ENCODE measurements at places on chromosomes 13 and 19. TPM values are rescaled to one million over a fixed set of nuclear protein-coding genes. Genes with fewer than 3 reads are reported as not detected.
A peak's percentile ranks its signal among the peaks of the same experiment; 100 is the strongest.

The ODAD3 gene
- total RNA-seq, result not detected

DNA sequence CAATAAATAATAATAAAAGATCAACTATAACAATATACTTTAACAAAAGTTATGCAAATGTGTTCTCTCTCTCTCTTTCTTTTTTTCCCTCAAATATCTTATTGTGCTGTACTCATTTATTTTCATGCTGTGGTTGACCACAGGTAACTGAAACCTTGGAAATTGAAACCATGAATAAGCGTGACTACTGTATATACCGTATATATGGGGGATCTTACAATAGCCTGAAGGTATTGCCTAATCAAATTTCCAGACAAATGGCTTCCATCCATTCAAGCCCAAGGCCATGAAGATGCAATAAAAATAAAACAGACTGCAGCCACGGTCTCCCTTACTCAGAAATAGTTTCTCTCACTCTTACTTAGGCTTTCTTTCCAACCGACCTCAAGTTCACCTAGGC, 98.3 kb downstream of the SLITRK6 start:
- no peak for DNase-seq

GRCh38 chr13:31627097-31627845, 112.1 kb upstream of the RXFP2 start:
- no peak for DNase-seq

GRCh38 chr13:44128552-44129001, 245.0 kb upstream of the SERP2 start:
- peak; percentile 44 for DNase-seq

The DBP gene
- total RNA-seq, result 8.7 TPM

GRCh38 chr13:64538711-64539110, 2691.4 kb downstream of the PCDH9 start:
- DNase-seq, result no peak

The PLVAP gene
- 39.2 TPM for total RNA-seq

The PROZ gene
- not detected for total RNA-seq

DNA sequence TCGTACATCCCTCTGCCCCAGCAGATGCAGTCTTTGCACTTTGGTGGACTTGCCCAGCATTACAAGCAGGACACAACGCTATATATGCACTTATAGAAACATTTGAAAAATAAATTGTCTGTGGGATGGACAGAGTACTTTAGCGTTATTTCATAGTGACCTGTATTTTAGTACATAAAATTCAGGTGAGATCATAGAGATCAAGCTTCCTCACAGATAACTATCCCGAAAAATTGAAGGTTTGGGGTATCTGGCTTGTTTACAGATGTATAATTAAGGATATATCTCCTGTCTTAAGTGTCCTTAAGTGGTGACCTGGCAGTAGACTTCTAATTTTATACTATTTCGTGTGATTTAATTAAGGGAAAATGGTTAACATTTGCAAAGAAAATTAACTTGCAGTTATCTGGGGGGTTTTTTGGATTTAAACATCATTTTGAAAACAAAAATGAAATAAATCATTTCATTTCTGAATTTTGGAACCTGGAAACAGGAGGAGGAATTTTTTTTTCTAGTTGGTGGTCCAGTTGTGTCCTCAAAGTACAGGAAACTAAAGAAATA, 977 bp upstream of the MAB21L1 start:
- no peak for DNase-seq

- no peak for DNase-seq
These were observed 23.6 kb downstream of the ZNF541 start for GRCh38 chr19:47549261-47549862.

- DNase-seq, result no peak
These were observed 403.6 kb downstream of the SPRY2 start for GRCh38 chr13:79937311-79937710.

The TUBGCP3 gene
- 37.0 TPM for total RNA-seq

GRCh38 chr13:95296326-95296925, 4.8 kb downstream of the ABCC4 start:
- no peak for DNase-seq

DNA sequence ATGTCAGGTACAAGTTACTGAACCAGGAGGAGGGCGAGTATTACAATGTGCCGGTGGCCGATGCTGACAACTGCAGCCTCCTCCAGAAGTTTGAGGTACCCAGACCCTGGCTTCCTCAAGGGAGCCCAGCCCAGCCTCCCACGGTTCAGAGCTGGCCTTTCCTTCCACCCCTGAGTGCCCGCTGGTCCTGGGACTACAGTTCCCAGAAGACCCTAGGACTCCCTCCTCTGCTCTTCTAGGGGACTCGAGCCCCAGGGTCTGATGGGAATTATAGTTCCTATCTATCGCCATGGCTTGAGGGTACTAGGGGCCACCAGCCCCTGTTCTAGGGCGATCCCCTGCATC, 11.0 kb downstream of the PRKCG start:
- DNase-seq, result no peak

The REX1BD gene
- 57.6 TPM for total RNA-seq

- no peak for DNase-seq
These were observed 7.3 kb downstream of the ELOF1 start for GRCh38 chr19:11551603-11552235.

GRCh38 chr13:109665240-109665639, 121.1 kb downstream of the IRS2 start:
- DNase-seq, result no peak

DNA sequence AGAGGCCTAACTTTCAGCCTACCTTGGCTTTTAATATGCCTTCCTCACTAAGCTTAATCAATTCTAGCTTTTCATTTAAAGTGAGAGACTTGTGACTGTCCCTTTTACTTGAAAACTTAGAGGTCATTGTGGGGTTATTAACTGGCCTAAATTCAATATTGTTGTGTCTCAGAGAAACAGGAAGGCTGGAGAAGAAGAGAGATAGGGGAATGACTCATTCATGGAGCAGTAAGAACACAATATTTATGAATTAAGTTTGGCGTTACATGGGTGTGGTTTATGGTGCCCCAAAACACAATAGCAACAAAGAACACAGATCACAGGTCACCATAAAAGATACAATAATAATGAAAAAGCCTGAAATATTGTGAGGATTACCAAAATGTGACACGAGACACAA, 612.1 kb downstream of the TBC1D4 start:
- DNase-seq, result no peak

DNA sequence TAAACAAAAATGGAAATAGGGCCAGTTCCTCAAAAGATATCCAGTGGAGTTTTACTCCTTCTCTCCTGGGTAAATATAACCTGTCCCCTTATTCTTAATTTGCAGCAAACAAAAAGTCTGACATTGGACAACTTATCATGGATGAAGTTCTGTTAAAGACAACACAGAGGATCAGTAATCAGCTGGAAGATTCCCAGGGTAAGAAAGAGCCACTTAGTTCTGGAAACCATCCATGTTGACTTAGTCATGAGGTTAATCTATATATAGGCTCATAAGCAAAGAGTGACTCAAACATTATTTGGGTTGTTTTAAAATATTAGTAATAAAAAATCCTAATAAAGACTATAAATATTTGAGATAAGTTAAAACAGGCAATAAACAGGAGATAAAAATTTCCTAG, 40.5 kb upstream of the EBPL start:
- no peak for DNase-seq

DNA sequence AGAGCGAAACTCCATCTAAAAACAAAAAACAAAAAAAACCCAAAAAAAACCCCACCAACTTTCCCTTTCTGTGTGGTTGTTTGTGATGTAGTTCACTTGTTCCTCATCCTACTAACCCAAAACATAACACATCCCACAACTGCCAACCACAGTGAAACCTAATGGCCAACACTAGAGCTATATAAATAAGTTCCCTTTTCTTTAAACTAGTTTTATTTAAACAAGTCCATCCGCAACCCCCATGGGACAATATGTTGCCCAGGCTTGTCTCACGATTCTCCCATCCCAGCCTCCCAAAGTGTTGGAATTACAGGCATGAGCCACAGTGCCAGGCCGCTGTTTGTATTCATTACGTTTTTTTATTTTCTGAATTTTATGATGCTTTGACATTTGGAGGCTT, 71.2 kb upstream of the ADGRE5 start:
- no peak for DNase-seq

DNA sequence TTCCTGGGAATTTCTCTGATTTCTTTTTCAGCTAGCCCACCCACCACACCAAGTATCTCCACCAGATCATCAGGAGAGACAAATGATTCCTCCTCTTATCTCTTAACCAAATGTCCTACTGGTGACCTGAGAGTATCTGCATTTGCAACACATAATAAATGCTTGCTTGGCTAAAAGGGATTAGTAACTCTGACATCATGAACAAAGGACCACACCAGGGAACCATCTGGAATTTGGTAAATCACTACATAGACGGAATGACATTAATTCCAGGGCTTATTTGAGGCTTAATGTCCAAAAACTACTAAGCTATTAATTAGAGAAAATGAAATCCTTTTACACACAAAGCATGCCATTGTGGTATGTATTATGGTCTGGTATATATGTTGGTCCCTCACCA, 139.0 kb downstream of the RAP2A start:
- no peak for DNase-seq

The NLRP5 gene
- not detected for total RNA-seq

GRCh38 chr13:80086304-80086721, 254.6 kb downstream of the SPRY2 start:
- no peak for DNase-seq

- DNase-seq, result no peak
These were observed 2512.0 kb downstream of the PCDH9 start for GRCh38 chr13:64718116-64718515.
